ENCODE measurements at places on chromosomes 3 and 15.

DNA sequence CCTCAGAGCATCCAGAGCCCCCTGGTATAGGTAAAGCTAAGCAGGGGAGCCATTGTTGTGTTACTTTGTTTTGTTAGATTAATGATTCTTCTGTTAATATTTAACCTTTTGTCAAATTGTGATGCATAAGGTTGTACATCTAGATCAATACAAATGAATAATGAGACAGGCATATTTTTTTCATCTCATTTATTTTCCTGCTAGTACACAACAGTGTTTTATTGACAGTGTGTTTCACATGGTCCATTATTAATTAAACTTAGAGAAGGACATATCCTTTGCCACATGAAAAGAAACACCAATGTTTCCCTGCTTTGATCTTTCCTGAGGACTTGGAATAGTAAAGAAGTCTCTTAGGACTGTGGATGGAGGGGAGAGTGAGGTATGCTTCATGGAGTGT is 543.6 kb upstream of the CFAP20DC start:
- no peak for DNase-seq

- no peak for DNase-seq
These were observed 122.2 kb upstream of the DCBLD2 start for GRCh38 chr3:99023590-99024192.

GRCh38 chr3:70476174-70476573 is 163.7 kb upstream of the MDFIC2 start:
- DNase-seq = no peak

DNA sequence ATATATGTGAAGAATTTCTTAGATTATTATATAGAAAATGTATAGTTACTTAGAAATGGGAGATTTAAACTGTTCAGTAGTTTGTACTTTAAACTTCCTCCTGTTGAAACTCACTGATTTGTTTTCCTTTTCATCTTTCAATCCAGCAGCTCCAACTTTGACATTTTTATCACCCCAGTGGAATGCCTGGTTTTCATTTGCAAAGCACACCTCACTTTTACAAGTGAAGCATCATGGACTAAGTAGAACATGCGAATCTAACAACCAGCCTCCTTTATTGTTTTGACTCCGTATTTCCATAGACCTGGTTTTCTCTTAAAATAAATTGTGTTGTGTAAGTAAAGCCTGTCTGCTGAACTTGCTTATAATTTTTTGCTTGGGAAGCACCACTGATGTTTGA is 97.8 kb upstream of the ROBO2 start:
- DNase-seq = no peak

- DNase-seq = no peak
These were observed 1.3 kb upstream of the CHRNB4 start for GRCh38 chr15:78642331-78642730.

- no peak for DNase-seq
These were observed 93.7 kb upstream of the BOC start for GRCh38 chr3:113117511-113118234.

GRCh38 chr3:160460033-160460432 is 10.4 kb upstream of the TRIM59 start:
- DNase-seq = no peak

- DNase-seq = no peak
These were observed 415.8 kb upstream of the GOLIM4 start for GRCh38 chr3:168511428-168512014.

- DNase-seq = no peak
These were observed 162.6 kb downstream of the P2RY1 start for GRCh38 chr3:152997526-152997925.

DNA sequence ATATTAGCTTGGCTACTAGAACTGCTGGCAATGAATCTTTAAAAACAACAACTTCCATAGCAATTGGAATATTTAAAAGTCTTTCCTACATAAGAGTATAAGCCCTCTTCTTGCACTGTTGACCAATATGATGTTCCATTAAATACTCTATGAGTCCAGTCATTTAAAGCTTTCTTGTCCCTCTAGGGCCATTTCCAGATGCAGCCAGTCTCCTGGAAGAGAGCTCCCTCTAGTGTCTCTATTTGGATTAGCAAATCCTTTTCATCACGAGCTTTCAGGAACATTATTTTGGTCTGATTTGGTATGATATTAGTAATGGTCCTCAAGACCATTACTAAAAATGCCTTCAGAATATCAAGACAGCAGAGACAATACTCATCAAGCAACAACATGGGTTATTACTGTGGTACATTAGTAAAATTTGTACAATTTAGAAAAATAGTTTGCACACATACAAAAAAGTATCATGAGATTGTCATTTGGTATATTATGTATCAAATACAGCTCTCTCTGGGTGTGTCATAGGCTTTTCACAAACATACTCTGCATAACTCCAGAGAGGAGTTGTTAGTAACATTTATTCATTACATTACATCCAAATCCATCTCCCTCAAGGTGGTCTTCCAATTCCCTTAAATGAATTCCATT is 101.3 kb downstream of the DPH6 start:
- DNase-seq = no peak

DNA sequence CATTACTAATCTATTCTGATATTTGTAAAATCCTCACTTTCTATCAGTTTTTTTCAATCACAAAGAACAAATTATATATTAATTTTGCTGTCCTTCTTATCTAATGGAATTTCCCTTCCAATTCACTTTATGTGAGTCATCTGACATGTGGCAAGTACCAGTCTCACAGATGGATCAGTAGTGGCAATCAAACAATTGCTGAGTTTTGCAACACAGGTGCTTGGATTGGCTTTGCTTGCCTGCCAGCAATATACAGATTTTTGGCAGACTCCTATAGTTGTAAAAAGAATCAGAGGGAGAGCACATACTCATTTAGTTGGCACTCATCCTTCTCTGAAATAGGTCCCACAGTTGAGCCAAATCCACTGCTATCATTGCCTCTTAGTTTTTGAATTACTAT is 83.7 kb downstream of the BCHE start:
- no peak for DNase-seq

GRCh38 chr3:150184426-150185071 is 213.9 kb upstream of the PFN2 start:
- no peak for DNase-seq

- no peak for DNase-seq
These were observed 203.3 kb upstream of the AGTR1 start for GRCh38 chr3:148494451-148494850.

GRCh38 chr3:123337948-123338619 is 110.8 kb downstream of the ADCY5 start:
- DNase-seq = no peak

DNA sequence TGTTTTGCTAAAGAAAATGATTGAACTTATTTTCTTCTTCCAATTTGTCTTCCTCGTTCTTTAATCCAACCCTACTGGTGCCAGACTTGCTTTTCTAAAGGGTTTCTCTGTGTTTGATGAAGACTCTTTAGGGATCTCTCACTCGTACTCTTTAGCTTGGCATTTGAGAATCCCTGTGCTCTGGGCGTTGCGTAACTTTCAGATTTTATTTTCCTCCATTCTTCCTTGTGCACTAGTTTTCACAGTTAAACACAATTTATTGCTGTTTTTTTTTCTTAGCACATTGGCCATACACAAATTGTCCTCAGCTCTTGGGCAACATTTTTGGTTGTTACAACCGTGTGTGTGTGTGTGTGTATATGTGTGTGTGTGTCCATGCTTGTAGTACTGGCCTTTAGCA is 95.8 kb upstream of the ADAMTSL3 start:
- no peak for DNase-seq

DNA sequence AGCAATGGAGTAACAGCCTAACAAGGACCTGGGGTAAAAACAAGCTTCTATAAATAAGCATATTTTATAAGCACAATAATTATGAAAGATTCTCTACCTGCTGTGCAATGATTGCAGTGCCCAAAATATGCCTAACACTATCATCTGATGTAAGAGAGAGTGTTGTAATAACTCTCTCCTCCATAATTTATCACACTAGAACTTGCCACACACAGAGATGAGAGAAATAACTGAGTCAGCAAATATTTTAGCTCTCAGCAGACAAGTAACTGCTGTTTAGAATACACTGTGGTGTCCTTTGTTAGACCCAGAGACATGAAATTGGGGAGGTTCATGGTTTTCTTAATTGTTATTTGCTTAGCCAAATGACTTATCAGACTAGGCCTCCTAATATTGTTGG is 105.3 kb upstream of the ACP3 start:
- no peak for DNase-seq

- no peak for DNase-seq
These were observed 91.3 kb downstream of the PLXNA1 start for GRCh38 chr3:127073941-127074820.
